Smooth muscle cell of bladder (primary cell): ENCODE measurements at places on chromosomes 2 and 18. TPM values are rescaled to one million over a fixed set of nuclear protein-coding genes. Genes with fewer than 3 reads are reported as not detected.

IMPA2 gene
- 15.2 and 17.6 TPM in 2 replicates for total RNA-seq

ERBB4 gene
- total RNA-seq = under 0.01 TPM in 1 of 2 replicates, not detected in the other

SERPINB3 gene
- 0.28 TPM in 1 of 2 replicates, not detected in the other for total RNA-seq

SGPP2 gene
- not detected in 2 replicates for total RNA-seq

COL4A4 gene
- 0.14 and 0.65 TPM in 2 replicates for total RNA-seq

DSC3 gene
- 0.09 and 0.14 TPM in 2 replicates for total RNA-seq

CFAP65 gene
- total RNA-seq = not detected in 2 replicates

LIPT1 gene
- total RNA-seq = 4.6 and 6.2 TPM in 2 replicates

MOGAT1 gene
- total RNA-seq = not detected in 2 replicates

FOXD4L1 gene
- total RNA-seq = under 0.01 and 0.09 TPM in 2 replicates

COL5A2 gene
- total RNA-seq = 779 and 785 TPM in 2 replicates

ATRAID gene
- total RNA-seq = 247 and 248 TPM in 2 replicates

CD226 gene
- 0.85 and 1.2 TPM in 2 replicates for total RNA-seq

ZNF396 gene
- total RNA-seq = 2.8 and 3.1 TPM in 2 replicates

SDC1 gene
- total RNA-seq = 16.8 and 30.7 TPM in 2 replicates

MITD1 gene
- total RNA-seq = 22.2 and 25.7 TPM in 2 replicates

ARL6IP6 gene
- 7.5 and 7.9 TPM in 2 replicates for total RNA-seq

CNGA3 gene
- total RNA-seq = under 0.01 TPM in 1 of 2 replicates, not detected in the other

ABCG8 gene
- total RNA-seq = not detected in 2 replicates
